Left ventricle myocardium superior (tissue), 1 donor: ENCODE measurements at places on chromosomes 3 and 15. TPM values are rescaled to one million over a fixed set of nuclear protein-coding genes. Genes with fewer than 3 reads are reported as not detected.

The ULK4 gene
- total RNA-seq = 1.5 TPM

- DNase-seq = no peak
Measured at GRCh38 chr3:58564456-58565160, 12.6 kb downstream of the FAM107A start.

DNA sequence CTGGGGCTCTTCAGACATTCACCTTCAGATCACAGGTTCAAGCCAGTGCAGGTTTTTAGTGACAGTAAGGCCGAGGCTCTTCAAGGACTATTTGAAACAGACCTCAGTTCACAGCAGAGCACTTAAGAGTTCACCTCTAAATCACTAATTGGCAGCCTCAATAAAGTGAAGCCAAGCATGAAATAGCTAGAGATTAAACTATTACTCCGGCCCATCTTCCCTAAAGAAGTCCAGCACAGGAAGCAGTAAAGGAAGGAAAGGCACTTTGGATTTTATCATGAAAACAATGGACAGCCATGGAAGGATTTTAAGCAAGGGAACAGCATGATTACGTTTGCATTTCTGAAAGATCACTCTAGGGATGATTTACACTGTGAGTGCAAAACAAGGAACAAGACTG is 27.6 kb upstream of the ARL6 start:
- no peak for DNase-seq

GRCh38 chr3:140019946-140020345 is 85.0 kb downstream of the CLSTN2 start:
- no peak for DNase-seq

DNA sequence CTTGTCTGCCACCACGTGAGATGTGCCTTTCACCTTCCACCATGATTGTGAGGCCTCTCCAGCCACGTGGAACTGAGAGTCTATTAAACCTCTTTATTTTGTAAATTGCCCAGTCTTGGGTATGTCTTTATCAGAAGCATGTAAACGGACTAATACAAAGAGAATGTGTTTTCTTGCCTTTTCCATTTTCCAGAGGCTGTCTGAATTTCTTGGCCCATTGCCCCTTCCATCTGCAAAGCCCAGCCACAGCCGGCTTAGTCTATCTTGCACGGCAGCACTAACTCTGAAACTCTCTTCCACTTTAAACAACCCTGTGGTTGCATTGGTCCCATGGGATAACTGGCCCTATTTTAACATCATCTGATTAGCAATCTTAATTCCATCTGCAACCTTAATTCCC is 215.3 kb downstream of the LRTM1 start:
- no peak for DNase-seq

The USP3 gene
- total RNA-seq = 18.1 TPM

- no peak for DNase-seq
Measured at GRCh38 chr3:123271466-123272159, 69.9 kb downstream of the SEC22A start.

DNA sequence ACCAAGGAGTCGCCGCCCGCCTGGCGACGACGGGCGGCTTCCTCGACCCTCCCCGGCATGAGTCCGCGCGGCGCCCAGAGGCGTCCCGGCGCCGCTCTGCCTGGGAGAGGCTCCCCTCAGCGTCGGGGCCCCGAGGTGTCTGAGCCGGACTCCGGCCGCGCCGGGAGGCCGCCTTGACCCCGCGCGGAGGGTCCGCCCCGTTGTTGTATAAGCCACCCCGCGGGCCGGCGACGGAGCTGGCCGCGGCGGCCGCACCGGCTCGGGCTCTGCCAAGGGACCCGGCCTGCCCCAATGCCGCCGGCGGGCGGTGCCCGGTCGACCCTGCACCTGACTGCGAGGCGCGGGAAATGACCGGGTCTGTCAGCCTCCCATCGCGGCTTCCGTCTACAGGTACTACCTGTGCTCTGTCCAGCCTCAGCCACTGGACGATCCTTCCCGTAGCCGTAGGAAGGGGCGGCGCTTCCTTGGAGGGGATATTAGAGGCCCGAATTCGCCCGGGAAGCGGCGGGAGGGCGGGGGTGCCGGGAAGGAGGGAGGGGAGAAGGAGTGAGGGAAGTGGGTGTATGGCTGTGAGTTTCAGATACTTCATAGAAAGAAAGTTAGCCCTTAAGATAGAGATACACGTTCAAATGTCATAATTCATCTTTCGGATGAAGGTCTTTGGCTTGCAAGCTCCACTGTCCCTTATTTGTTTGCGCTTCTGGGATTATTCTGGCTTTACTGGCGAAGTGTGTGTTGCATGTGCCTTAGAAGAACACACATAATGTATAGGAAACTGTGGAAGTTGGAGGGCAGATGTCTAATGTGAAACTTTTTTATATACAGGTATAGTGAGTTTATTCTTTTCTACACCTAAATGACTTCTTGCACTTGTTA is 620 bp downstream of the ABHD5 start:
- peak; percentile 79 for DNase-seq

DNA sequence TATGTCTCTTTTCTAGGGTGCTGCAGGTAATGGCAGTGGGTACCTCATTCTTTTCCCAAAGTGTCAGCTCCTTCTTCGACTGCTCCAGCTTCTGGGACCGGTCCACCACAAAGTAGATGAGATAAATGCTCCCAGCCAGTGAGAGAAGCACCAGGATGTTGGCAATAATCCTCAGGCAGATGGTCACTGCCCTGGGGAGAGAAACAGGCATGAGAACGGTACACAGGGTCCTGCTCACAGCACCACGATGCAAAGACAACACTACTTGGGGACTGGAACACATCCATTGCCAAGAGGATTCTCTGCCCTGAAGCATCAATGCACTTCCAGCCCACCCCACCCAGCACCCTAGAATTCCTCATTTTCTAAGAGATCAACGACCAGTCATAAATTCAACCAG is 22.4 kb downstream of the TMC3 start:
- DNase-seq = no peak

DNA sequence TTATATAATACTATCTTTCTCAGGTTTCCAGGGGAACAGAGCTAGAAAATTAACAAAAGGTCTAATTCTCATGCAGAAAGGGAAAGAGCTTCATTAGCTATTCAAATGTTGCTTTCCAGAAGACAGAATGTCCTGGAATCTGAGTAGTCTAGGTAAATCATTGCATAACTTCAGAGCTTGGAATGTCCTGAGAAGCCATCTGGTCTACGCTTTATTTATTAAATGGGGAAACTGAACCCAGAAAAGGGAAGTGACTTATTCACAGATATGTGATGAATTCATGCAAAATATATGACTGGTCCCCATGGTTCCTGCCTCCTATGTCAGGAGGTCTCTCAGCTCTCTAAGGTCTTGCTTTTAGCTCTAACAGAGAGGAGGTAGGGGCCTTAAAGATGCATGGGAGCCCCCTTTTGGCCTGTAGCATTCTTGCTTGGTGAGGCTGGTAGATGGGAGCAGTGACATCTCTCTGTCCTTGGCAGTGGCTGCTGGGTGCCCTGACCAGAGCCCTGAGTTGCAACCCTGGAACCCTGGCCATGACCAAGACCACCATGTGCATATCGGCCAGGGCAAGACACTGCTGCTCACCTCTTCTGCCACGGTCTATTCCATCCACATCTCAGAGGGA is 99.2 kb downstream of the CEMIP start:
- no peak for DNase-seq

The CFAP92 gene
- total RNA-seq = 0.27 TPM

The THPO gene
- total RNA-seq = 0.37 TPM

DNA sequence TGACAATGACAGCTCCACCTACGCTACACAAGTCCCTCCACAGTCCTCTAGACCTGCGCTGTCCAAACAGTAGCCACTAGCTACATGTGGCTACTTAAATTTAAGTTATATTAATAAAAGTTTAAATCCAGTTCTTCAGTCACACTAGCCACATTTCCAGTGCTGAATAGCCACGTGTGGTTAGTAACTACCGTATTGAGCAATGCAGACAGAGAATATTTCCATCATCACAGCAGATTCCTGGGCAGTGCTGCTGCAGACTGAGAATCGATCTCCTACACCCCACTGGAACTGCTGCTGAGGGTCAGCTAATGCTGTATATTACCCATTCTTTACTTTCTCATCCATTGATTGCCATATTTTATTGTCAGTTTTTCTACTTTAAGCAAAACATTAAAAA is 40.9 kb downstream of the HDC start:
- DNase-seq = no peak

DNA sequence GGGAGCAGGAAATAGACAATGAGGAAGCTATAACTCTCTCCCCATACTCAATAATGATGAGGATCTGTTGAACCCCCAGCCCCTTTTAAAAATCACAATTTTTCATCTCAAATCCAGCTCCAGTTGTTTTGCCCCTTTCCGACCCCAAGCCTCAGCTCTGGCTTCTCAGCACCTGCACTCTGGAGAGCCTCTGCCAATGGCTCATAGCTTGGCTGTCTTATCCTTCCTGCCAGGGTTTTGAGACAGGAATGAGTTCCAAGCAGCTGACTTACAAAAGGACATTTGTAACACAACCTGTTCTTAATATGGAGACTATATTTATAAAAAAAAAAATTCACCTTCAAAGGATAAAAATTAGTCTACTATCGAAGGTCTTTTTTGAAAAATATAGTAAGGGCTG is 105.9 kb upstream of the NEDD4 start:
- no peak for DNase-seq

GRCh38 chr3:196323691-196324090 is 5.7 kb upstream of the DYNLT2B start:
- DNase-seq = no peak

DNA sequence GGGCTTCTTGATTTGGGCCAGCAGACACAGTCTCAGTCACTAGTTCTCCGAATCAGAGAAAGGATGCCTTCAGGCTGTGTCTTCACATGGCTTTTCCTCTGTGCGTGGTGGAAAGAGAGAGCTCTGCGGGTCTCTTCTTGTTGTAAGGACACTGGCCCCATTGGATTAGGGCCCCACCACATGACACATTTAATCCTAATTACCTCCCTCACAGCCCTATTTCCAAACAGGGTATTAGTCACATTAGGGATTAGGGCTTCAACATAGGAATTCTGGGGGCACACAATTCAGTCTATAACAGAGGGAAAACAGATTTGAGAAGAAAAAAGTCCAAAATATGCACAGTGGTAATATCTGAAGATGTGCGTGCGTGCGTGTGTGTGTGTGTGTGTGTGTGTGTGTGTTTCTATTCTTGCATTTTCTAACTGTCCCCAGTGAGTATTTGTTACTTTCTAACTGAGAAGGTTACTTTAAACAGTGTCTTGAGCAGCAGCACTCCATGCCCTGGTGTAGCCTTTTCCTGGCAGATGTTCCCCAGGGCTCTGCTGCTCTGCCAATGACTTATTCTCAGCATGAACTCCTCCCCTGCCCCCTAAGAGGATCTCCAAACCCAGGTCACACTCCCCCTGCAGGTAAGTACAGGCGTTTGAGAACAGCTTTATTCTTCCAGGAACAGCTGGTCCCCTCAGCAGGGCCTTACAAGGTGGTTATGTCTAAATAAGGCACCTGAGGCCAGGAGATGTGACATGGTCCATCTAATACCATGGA is 72.9 kb downstream of the RPL39L start:
- DNase-seq = no peak

- DNase-seq = no peak
Measured at GRCh38 chr3:89360156-89360555, 252.7 kb downstream of the EPHA3 start.

The CYP8B1 gene
- total RNA-seq = not detected

The TBC1D2B gene
- total RNA-seq = 11.9 TPM

DNA sequence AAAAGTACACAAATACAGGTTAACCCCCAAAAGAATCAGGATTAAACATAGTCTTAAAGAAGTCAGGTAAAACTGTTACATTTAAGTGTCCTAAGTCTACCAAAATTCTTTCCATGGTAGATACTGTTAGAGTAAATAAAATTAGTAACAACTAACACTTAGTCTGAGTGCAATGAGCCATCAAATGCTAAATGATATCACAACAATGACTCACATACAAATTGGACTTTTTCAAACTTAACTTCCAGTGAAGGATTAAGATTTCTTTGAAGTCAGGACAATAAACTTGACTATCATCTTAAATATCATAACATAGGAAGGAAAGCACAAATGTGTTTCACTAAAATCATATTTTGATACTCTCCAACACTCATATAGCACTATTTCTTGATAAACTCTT is 43.9 kb downstream of the ZNF148 start:
- no peak for DNase-seq

The MCTP2 gene
- total RNA-seq = 2.1 TPM

The LINGO1 gene
- total RNA-seq = 1.7 TPM

The PTH1R gene
- 13.0 TPM for total RNA-seq

DNA sequence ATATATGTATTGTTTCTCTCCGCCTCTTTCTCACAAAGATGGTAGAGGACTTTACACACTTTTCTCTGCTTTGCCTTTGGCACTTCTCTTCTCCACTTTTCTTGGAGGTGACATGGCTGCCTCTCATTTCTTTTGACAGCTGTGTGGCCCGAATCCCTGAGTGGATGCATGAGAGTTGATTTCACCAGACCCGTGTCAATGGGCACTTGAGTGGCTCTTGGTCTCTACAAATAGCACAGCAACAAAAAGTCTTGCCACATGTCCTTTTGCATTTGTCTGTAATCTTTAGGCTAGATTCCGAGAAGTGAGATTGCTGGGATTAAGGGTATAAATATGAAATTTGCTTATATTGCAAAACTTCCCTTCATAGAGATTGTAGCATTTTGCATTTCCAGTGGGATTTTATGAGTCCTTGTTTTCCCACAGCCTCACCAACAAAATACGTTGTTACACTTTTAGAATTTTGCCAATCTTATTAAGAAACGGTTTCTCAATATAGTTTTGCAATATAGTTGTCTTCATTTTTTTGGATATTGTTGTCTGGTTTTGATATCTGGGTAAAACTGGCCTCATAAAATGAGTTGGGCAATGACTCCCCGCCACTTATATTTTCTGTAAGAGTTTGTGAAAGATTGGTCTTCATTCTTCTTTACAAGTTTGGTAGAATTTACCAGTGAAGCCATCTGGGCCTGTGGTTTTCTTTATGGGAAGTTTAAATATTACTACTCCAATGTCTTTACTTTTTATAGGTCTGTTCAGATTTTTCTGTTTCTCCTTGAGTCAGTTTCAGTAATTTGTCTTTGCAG is 5.2 kb upstream of the TRPM1 start:
- DNase-seq = no peak

The VEPH1 gene
- 0.25 TPM for total RNA-seq

- no peak for DNase-seq
Measured at GRCh38 chr3:170226426-170226960, 4.3 kb downstream of the PRKCI start.
